NCI-H345 (cell line): ENCODE measurements at places on chromosomes 5 and 9.

- no peak for DNase-seq
These were observed 32.1 kb upstream of the MSANTD3 start for GRCh38 chr9:100394816-100395215.

DNA sequence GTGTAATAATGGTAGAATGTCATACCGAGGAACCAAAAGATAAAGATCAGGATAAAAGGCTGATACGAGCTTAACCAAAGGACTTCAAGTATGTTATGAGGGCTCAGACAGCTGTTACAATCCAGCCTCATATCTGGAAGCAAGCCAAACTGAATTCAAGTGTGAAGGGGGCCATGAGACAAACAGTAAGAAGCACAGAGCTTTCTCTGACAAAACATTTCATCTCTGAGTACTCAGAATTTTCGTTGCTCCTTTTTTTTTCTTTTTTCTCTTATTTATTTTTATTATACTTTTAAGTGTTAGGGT lies 52.9 kb upstream of the CD180 start:
- DNase-seq = peak; percentile 57

- DNase-seq = no peak
These were observed 76.0 kb downstream of the COL15A1 start for GRCh38 chr9:99019510-99020331.

- DNase-seq = no peak
These were observed 40.3 kb downstream of the DNAJB5 start for GRCh38 chr9:35029852-35030251.

DNA sequence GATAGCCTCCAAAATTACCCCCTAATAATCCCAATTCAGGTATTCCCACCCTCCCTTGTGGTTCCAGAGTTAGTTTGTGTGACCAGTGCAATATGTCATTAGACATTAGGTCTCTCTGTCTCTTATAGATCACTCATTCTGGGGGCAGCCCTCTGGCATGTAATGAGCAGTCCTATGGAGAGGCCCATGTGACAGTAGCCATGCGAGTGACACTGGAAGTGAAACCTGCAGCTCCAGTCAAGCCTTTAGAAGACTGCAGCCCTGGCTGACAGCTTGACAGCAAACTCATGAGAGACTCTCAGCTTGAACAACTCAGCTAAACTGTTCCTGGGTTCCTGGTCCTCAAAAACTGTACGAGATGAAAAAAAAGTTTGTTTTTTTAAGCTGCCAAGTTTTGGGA lies 54.0 kb upstream of the HSPB3 start:
- no peak for DNase-seq
